NCI-H82 (cell line): ENCODE measurements at places on chromosomes 16 and 17.

DNA sequence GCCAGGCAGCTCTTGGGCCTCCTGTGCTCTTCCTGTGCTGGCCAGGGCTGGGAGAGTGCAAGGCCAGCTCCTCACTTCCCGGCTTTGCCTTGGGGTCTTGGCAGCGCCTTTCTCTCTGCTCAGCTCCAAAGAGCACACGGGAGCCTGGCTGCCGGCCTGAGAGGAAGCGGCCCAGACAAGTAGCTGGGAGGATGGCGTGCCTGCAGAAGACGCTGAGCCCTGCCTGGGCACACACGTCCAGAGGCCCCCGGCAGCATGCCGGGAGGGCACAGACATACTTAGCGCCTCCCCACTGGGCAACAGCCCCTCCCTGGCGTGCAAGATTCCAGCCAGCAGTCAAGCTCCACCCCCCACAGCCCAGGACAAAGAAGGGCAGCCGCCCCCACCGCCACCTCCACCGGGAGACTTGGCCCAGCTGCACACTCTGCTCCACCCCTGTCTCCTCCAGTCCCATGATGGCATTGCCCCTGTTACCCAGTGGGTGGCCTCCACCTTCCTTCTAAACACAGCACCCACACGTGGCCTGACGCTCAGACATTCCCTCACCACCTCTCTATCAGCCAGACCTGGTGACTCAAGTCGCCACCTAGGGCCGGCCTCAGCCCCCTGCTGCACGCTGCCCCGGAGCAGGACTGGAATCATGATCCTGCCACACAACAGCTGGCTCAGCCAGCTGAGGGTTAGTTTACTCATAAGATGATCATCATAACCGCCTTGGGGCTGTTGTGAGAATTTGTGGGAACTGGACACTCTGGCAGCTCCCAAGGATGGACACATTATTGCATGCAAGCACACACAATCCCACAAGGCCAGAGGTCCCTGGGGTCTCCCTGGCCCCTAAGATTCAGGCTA is 12.4 kb downstream of the SGCA start:
- DNase-seq, result peak; percentile 83

DNA sequence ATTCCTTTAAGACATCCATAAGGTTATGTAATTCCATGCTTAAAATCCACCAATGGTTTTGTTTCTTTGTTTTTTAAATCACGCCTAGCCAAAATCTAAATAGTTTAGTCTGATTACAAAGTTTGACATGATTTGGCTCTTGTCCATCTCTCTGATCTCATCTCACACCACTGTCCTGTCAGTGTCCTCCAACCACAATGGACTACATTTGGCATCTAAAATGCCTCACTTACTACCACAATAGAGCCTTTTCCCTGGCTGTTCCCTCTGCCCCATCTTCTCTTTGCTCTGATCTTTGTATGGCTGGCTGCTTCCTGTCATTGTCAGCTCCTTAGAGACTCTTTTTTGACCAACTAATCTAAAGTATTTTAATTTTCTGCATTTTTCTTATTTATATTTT is 157.2 kb downstream of the MYO1D start:
- no peak for DNase-seq

GRCh38 chr17:78027121-78027520 is 68.6 kb downstream of the TNRC6C start:
- DNase-seq, result no peak

GRCh38 chr17:34533806-34534527 is 45.4 kb upstream of the TMEM132E start:
- DNase-seq, result no peak

GRCh38 chr16:59108374-59108773 is 374.3 kb upstream of the GOT2 start:
- no peak for DNase-seq

- DNase-seq, result no peak
Observed at GRCh38 chr17:79617740-79618382, 7.0 kb upstream of the RBFOX3 start.
